Activated naive CD8-positive, alpha-beta T cell treated with anti-CD3 and anti-CD28 coated beads, Interleukin-2, amount 10 ng/mL, durations not matched to agents 7 days and 5 days (primary cell): ENCODE measurements at places on chromosomes 7 and 10. TPM values are rescaled to one million over a fixed set of nuclear protein-coding genes. Genes with fewer than 3 reads are reported as not detected.

The ANKRD61 gene
- not detected for total RNA-seq

The MOGAT3 gene
- total RNA-seq: not detected

The ASAH2 gene
- 5.2 TPM for total RNA-seq

The ANXA8 gene
- total RNA-seq: 0.19 TPM

The TMEM196 gene
- not detected for total RNA-seq

The PNLIPRP3 gene
- not detected for total RNA-seq

The TET1 gene
- 3.8 TPM for total RNA-seq

GRCh38 chr7:66921396-66921917, 432 bp downstream of the TMEM248 start:
- no peak for DNase-seq
- peak overlapping the region; percentile 94 for H3K27ac ChIP-seq
- H3K4me1 ChIP-seq: peaks cover 25% of the 10 kb centered on the region
- no peaks in the 10 kb centered on the region for H3K27me3 ChIP-seq
- peaks cover 22% of the 10 kb centered on the region for H3K36me3 ChIP-seq

- H3K4me1 ChIP-seq: peaks cover 52% of the 10 kb centered on the region
- DNase-seq: no peak
- H3K27me3 ChIP-seq: no peaks in the 10 kb centered on the region
- H3K4me3 ChIP-seq: no peak overlapping the region
Observed at GRCh38 chr7:130935564-130936157, 201.7 kb upstream of the KLF14 start.

GRCh38 chr7:94414980-94415379, 20.3 kb downstream of the COL1A2 start:
- H3K36me3 ChIP-seq: no peaks in the 10 kb centered on the region
- H3K27ac ChIP-seq: no peak overlapping the region
- DNase-seq: no peak

DNA sequence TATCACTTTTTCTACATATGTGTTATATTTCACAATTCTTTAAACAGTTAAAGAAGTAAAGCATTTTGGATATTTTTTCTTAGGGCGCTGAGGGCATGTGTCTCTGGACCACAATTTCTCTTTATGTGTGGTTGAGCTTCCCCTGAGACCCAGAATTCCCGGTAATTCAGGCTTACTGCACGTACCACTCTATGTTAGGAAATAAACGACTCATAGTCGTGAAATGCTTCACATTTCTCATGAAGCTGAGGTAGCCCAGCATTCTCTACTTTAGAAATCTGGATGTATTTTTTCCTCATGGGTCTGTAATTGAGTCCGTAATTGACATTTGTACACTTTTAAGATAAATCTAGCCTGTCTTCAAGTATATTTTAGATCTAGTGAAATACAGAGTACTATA, 170.6 kb downstream of the FZD1 start:
- H3K36me3 ChIP-seq: no peaks in the 10 kb centered on the region
- no peak overlapping the region for H3K4me3 ChIP-seq
- DNase-seq: no peak
- no peaks in the 10 kb centered on the region for H3K27me3 ChIP-seq

DNA sequence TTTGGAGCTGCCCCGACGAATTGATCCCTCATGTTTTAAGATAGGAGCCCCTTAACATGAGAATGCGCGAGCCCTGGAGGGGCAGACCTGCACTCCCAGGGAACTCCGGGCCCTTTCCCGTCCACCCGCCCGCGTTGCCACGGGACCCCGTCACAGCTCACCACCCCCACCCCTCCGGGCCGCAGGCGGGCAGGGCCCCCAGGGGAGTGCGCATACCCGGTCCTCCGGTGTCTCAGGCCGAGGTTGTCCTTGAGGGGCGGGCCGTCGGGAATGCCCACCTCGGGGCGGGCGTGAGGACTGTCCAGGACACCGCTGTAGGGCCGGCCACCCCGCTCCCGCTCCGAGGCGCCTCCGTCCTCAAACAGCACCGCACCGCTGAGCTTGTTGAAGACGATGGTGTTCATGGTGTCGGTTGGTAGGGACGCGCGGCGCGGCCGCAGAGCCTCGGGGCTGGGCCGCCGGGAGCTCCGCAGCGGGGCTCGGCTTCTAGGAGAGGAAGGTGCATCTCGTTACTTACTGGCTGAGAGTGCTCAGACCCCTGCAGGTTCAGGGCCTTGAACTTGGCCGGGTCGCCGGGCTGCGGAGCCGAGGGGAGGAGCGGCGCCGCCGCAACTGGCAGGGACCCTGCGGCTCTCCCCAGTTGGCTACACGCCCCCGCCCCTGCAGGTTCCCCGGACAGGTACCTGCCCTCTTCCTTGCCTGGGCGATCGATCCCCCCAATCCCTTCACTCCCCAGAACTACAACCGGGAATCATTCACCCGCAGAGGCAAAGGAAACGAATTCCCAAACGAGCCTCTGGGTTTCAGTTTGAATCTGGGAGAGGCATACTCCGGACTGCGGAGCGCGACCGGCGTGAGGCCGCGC, 2.4 kb downstream of the MKX start:
- DNase-seq: peak; percentile 58
- peak overlapping the region; percentile 61 for H3K27ac ChIP-seq
- peaks cover 68% of the 10 kb centered on the region for H3K27me3 ChIP-seq
- peaks cover 19% of the 10 kb centered on the region for H3K4me1 ChIP-seq
- H3K4me3 ChIP-seq: peak overlapping the region; percentile 79
- H3K36me3 ChIP-seq: no peaks in the 10 kb centered on the region

GRCh38 chr7:144391823-144392255, 11.7 kb downstream of the NOBOX start:
- H3K36me3 ChIP-seq: no peaks in the 10 kb centered on the region
- peak overlapping the region; percentile 70 for H3K4me3 ChIP-seq
- H3K4me1 ChIP-seq: peaks cover 3% of the 10 kb centered on the region
- peaks cover 4% of the 10 kb centered on the region for H3K27me3 ChIP-seq

DNA sequence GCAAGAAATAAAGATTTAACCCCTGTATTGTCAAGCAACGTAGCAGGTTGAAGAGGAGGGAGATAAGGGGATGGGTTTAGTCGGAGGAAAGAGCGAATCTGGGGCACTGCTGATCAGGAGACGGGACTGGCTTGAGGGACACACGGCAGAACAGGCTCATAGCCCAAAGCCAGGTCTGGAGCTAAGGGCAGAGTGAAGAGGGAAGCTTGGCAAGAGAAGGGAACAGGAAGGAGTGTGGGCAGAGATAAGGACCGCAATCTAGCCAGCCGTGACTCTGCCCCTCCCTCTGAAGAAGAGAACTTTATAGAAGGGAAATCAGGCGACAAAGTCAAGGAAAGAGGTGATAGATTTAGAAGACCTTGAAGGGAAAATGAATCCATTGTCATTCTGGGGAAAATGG, 67.6 kb downstream of the CAV1 start:
- H3K27me3 ChIP-seq: peaks cover 43% of the 10 kb centered on the region
- no peak for DNase-seq
- H3K27ac ChIP-seq: no peak overlapping the region
- no peaks in the 10 kb centered on the region for H3K36me3 ChIP-seq
- peaks cover 23% of the 10 kb centered on the region for H3K4me1 ChIP-seq

DNA sequence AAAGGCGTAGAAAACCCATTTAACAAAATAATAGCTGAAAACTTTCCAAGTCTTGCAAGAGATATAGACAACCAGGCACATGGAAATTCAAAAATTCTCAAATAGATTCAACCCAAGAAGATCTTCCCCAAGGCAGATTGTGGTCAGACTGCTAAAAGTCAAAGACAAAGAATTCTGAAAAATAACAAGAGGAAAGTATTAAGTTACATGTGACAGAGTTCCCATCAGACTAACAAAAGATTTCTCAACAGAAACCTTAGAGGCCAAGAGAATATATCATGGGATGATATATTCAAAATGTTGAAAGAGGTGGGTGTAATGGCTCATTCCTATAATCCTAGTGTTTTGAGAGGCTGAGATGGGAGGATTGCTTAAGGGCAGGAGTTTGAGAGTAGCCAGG, 59.8 kb downstream of the TMEM178B start:
- DNase-seq: no peak
- H3K4me1 ChIP-seq: no peaks in the 10 kb centered on the region
- no peak overlapping the region for H3K4me3 ChIP-seq
- no peak overlapping the region for H3K27ac ChIP-seq
- peaks cover 6% of the 10 kb centered on the region for H3K27me3 ChIP-seq
- H3K36me3 ChIP-seq: no peaks in the 10 kb centered on the region

- H3K4me1 ChIP-seq: no peaks in the 10 kb centered on the region
- DNase-seq: no peak
- no peak overlapping the region for H3K27ac ChIP-seq
- H3K27me3 ChIP-seq: no peaks in the 10 kb centered on the region
Observed at GRCh38 chr7:66170309-66171231, 34.6 kb upstream of the TPST1 start.

GRCh38 chr7:587767-588166, 68.1 kb upstream of the PDGFA start:
- H3K36me3 ChIP-seq: peaks cover 60% of the 10 kb centered on the region
- no peaks in the 10 kb centered on the region for H3K27me3 ChIP-seq
- H3K4me1 ChIP-seq: peaks cover 30% of the 10 kb centered on the region
- H3K27ac ChIP-seq: no peak overlapping the region

DNA sequence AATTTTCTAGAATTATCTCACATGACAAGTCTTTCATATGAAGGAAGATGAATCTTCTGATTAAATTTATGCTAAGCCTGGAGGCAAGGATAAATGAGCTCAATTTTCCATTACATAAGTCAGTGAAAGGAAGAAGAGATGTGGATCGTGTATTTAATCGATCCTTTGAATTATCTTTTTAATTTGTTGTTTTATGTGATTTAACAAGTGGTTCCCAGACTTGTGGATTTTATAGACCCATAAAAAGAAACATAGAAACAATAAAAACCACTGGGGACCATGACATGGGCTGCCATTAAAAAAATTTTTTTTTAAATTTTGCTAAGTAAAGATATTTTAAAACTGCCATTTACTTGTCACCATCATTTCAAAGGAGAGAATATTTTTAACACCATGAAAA, 45.0 kb downstream of the SLK start:
- H3K27ac ChIP-seq: no peak overlapping the region
- peaks cover 2% of the 10 kb centered on the region for H3K4me1 ChIP-seq
- no peaks in the 10 kb centered on the region for H3K27me3 ChIP-seq
- no peak overlapping the region for H3K4me3 ChIP-seq
- H3K36me3 ChIP-seq: peaks cover 14% of the 10 kb centered on the region

- H3K4me1 ChIP-seq: peaks cover 20% of the 10 kb centered on the region
- peaks cover 85% of the 10 kb centered on the region for H3K27me3 ChIP-seq
- no peaks in the 10 kb centered on the region for H3K36me3 ChIP-seq
Observed at GRCh38 chr10:21514129-21514817, 11.2 kb downstream of the SKIDA1 start.

- no peaks in the 10 kb centered on the region for H3K4me1 ChIP-seq
- no peaks in the 10 kb centered on the region for H3K27me3 ChIP-seq
- H3K4me3 ChIP-seq: no peak overlapping the region
- no peaks in the 10 kb centered on the region for H3K36me3 ChIP-seq
Observed at GRCh38 chr10:48456361-48456804, 148.5 kb downstream of the ARHGAP22 start.

DNA sequence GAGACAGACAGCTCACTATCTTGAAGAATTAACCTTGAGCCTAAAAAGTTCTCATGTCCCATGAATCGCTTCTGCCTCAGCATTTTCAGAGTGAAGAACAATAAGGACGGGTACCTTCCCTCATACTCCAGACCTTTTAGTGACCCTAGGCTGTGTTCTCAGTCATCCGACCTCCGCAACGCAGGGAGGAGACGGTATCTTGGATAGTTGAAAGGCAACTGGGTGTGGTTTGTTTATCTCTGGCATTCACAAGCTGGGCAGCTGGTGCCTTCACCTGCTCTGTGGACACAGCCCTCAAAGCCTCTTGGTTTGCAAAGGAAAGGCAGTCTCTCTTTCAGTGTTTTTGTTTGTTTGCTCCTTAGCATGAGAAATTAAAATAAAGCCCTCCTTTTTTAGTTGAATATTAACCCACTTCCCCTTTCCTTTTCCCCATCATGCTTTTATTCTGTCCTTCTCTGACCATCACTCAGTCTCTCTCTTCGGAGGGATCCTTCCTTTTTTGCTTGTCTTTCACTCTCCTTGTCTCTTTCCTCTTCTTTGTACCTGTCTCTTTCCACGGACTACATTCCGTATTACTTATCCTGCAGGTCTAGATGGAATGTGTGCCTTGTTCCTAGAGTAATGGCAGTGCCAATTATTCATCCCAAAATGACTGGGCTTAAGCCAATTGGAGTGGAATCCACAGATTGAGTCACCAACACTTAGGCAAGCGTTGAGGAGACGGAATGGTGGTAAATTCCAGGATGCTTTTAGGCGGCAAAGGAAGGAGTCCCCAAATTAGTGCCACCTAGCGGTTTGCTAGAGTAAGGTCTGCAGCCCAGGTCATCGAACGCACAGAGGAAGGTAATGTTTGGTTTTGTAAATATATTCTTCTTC, 45.8 kb downstream of the PRR15 start:
- no peak for DNase-seq
- H3K27ac ChIP-seq: no peak overlapping the region
- no peaks in the 10 kb centered on the region for H3K36me3 ChIP-seq
- no peaks in the 10 kb centered on the region for H3K4me1 ChIP-seq

- H3K4me3 ChIP-seq: peak overlapping the region; percentile 83
- no peaks in the 10 kb centered on the region for H3K27me3 ChIP-seq
- peaks cover under 1% of the 10 kb centered on the region for H3K36me3 ChIP-seq
- peak overlapping the region; percentile 62 for H3K27ac ChIP-seq
- peaks cover 31% of the 10 kb centered on the region for H3K4me1 ChIP-seq
Observed at GRCh38 chr10:119724593-119725516, 995 bp upstream of the INPP5F start.

DNA sequence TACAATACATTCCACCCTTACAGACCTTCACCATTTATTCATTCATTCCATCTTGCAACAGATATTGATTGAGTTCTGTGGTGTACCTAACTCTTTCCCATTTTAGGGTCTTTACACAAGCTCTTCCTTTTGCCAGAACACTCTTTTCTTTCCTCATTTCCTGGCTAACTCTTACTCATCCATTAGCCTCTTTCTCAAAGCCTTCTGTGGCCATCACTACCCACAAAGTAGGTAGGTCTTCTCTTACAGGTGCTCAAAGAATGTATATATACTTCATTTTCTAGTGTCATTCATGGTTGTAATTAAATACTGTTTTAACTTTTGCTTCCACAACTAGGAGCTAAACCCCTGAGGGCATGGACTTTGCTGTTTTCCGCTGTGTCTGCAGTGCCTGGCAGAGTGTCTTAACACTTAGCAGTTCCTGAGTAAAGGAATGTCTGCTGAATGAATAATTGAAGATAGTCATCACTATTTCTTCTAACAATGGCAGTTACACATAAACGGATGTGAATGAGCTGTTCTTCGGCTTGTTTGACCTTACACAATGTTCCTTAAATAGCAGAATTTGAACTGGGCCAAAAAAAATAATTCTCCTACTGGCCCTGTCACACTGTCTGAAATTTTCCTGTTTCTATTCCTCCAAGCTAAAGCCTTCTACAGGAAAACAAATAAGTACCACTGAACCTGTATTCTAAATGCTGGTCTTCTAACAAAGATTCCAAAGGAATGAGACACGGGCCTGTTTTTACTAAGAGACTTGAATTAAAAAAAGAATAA, 15.1 kb downstream of the BCAP29 start:
- H3K27ac ChIP-seq: no peak overlapping the region
- H3K36me3 ChIP-seq: peaks cover 18% of the 10 kb centered on the region
- no peak for DNase-seq
